ENCODE measurements at places on chromosomes 2 and 18.

DNA sequence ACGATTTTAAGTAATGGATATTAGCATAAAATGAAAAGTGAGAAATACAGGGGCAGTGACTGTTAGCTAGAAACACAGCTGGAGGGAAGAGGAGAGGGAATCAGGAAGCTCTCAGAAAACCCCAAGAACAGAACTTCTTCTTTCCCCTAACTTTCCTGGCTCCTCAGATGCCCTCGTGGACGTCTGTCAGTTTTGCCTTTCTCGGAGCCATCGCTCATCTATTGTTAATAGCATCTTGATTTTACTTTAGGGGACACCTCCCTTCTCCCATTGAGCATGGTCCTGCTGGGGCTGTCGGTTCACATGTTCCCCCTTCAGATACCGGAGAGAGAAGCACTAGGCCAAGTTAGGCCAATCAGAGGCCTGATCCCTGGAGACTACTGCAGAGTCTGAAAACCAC, 2.3 kb upstream of the PLEK start:
- no peak for DNase-seq

GRCh38 chr2:204691911-204692510, 146.7 kb downstream of the PARD3B start:
- DNase-seq = peak; percentile 77

DNA sequence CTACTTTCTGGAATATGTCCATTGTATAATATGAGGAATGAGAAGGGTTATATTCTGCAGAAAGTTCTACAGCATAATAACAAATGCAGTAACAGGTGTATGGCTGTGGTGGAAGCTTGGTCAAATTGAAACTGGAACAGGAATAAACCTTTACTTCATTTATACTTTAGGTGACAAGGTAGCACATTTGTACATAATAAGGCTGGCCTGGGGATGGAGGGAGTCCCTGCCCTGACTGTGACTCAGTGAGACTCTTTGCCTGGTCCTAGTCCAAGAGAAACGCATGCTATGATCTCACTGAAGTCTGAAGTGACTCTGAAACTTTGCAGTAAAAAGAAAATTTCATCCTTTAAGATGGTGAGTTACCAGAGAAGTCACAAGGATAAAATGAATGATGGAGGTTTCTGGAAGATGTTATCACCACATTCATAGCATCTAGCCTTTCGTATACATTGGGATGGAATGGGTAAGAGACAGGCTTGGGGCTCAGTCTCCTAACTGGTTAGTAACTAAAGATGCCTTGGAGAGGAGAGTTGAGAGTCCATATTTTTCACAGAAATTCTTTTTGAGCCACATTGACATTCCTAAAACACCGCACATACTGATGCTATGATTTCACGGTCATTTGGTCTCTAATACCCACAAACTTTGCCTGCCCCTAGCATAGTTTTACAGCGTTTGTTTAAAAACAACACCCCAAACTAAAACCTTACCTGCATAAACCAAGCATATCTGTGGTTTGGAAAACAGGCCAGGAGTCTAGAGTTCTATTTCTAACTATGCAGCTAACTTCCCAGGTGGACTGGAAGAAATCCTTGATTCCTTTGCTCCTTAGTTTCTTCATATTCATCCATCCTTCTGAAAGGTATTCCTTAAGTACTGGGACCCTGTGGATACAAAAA, 42.4 kb upstream of the NABP1 start:
- DNase-seq = no peak

GRCh38 chr2:117997872-117998454, 15.9 kb downstream of the CCDC93 start:
- no peak for DNase-seq

DNA sequence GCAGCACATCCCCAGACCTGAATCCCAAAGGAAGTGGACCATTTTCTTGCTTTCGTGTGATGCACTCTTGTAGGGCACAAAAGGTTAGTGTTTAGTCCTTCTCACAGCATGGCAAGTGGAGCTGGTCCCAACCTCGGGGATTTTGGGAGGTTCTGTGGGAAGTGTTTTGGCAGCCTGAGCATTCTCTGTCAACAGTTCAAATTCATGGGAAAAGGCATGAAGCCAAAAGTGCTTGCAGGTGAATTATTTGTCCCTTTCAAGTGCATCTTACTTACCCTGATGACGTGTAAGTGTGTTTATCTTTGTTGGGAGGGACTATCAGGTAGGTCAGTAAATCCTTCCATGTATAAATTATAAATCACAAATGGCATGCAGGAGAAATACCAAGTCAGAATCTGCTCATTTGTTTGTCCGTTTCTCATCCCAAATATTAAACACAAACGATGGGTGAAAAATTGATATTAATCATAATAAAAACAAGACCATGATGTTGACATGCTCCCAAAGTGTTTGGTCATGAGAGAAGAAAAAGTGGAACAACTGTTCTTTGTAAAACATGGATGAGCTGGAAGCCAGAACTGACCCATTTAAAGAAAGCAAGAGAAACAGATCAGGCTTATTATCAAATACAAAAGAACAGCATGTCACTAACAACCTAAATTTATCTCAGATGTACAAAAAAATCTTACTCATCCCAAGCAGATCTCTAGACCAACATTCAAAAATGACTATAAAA, 57.6 kb downstream of the EPHA4 start:
- DNase-seq = no peak

DNA sequence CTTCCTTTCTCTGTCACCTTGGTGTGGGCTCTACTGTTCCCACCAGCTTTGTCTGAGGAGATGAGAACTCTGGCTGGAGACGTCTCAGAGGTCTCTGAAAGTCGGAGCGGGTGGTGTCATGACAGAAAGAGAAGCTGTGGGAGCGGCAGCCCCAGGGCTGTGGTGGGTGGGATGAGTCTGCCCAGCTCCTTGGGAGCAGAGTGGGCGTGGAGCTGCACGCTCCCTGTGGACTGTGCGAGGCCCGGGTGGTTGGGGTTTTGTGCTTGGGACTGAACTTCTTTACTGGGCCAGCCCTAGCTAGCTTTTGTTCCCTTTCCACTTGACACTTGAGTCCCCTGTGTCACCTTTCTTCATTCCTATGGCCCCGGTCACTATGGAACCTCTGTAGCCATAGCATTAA, 10.4 kb downstream of the TOGARAM2 start:
- no peak for DNase-seq

- no peak for DNase-seq
Measured at GRCh38 chr2:68303033-68303901, 16.5 kb downstream of the CNRIP1 start.

GRCh38 chr2:217906798-217907197, 96.0 kb downstream of the TNS1 start:
- no peak for DNase-seq

GRCh38 chr2:121608967-121609366, 40.3 kb downstream of the CLASP1 start:
- no peak for DNase-seq

DNA sequence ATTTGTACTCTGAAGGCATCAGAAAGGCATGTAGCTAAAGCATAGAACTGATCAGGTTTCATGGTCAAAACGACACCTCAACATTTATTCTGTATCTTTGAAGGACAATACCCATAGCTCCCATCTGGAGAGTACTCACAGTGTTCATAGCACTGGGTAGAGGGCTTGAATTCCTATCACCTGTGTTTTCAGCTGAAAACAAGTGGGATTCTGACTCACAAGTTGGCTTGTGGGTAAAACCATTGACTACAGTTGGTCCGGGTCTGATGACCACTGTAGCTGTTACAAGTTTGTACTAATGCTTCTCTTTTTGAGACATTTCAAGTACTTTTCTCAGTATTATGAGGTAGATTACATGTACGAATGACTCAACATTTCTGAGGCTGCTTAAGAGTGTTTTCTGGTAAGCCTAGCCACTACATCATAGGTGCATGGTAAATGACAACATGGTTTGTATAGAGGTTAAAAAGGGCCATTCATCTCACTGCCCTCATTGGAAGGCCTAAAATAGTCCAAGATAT, 68.6 kb upstream of the PELI1 start:
- DNase-seq = peak; percentile 86

GRCh38 chr2:100033976-100034375, 108.4 kb downstream of the AFF3 start:
- DNase-seq = no peak

GRCh38 chr18:78875016-78875777, 104.4 kb upstream of the SALL3 start:
- no peak for DNase-seq

DNA sequence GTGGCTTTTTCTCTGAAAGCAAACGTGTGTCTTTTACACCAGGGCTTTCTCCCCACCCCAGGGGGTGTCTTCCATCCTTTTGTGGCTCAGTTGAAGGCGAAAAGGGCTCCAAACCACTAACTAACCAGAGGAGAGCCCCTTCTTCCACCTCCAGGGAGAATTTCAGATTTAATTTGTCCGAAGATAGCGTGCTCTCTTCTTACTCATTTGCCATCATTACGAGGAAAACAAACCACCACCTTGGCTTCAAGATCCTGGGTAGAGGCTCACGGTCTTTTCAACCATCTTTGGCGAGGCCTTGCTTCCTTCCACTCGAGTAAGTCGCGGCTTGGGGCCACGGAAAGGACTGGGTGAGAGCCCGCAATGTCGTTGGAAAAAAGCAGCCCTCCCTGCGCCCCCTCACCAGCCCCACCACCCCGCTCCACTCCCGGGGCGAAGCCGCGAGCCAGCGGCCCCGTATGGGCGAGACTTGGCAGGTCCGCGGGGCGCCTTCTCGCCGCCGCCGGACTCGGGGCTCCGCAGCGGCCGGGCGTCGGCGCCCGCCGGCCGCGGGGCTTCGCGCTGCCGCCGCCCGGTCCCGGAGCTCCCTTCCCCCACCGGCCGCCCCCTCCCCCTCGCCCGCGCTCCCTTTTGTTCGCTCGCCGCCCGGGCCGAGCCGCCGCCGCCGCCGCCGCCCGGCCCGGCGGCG, 1.7 kb upstream of the ZNF532 start:
- DNase-seq = no peak

- no peak for DNase-seq
Measured at GRCh38 chr18:1102848-1103247, 198.2 kb downstream of the ADCYAP1 start.

GRCh38 chr2:85433511-85434089, 15.1 kb downstream of the SH2D6 start:
- DNase-seq = peak; percentile 94

GRCh38 chr2:39468579-39469451, 31.7 kb upstream of the MAP4K3 start:
- DNase-seq = no peak

- DNase-seq = no peak
Measured at GRCh38 chr2:80258341-80258740, 46.2 kb downstream of the LRRTM1 start.

GRCh38 chr2:37764739-37765138, 93.3 kb upstream of the CDC42EP3 start:
- no peak for DNase-seq

- DNase-seq = no peak
Measured at GRCh38 chr2:231926761-231927565, 767 bp upstream of the NPPC start.

- DNase-seq = no peak
Measured at GRCh38 chr2:98308068-98308467, 38.2 kb upstream of the CNGA3 start.

- no peak for DNase-seq
Measured at GRCh38 chr2:3040496-3041140, 337.0 kb downstream of the EIPR1 start.

GRCh38 chr2:57864926-57865325, 181.7 kb upstream of the VRK2 start:
- DNase-seq = no peak

- DNase-seq = no peak
Measured at GRCh38 chr18:79397830-79398761, 2.4 kb downstream of the NFATC1 start.

GRCh38 chr2:18519914-18520450, 40.5 kb downstream of the RDH14 start:
- DNase-seq = no peak

- no peak for DNase-seq
Measured at GRCh38 chr2:163711258-163711657, 24.6 kb downstream of the FIGN start.

GRCh38 chr18:46334868-46335281, 230.7 kb downstream of the HAUS1 start:
- no peak for DNase-seq

DNA sequence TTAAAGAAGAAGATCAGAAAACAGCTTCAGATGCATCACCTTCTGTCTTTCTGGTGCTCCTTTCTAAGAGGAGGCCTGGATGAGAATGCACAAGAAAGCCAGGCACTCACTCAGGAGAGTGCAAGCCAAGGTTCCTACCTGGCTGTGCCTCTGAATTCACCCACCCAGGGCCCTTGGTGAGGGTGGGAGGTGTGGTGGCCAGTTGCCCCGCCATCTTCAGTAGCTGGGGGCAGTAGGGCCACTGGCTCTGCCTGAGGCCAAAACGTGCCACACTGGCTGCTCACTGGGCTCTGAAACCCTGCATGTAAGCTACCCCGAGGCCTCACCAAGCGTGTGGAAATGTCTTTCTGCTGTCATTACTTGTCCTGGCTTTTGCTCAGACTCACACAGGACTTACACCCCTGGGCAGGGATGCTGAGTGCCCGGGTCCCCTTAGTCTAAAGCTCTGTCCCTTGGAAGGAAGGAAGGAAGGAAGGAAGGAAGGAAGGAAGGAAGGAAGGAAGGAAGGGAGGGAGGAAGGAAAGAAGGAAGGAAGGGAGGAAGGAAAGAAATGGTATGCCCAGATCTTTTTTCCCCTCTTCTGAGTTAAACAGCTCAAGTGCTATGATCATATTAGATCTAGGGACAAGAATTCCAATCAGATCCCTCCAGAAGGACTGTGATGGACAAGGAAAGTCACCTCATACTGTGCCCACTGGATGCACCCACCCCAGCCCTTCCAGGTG, 8.5 kb upstream of the LBH start:
- DNase-seq = no peak

DNA sequence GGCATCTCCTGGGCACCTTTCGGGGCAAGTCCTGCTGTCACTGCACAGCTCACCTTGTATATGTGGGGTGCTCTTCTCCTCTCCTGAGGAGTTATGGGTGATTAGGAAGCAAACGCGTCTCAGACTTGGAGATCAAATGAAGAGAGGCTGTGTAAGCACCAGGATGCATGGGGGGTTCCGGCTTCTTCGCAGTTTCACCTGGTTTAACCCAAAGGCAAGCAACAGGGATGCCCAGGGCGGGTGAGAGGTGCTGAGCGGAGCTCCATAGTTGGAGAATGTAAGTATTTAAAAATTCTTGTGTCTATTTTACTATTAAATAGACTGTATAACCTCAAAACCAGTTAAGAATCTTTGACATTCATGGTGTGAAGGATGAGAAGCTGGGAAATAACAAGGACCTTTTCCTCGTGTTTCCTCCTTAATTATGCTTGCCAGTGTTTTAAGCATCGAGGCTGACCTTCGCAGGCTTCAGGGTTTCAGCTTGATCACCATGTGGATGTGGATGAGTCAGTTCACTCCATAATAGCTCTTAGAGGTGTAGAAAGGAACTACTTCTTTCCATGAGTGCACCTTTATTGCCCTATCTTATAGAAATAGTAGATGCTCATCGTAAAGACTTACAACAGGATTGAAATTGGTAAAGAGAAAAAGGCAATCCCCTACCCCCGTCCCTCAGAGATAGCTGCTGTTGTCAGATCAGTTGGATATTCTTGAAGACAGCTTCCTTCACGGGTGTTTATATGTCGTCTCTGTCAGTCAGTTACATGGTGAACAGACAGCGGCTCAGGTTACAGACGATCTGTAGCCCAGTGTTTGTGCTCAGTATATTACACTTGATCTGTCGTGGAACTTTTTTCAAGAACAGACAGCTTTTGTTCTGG, 201.1 kb downstream of the AGAP1 start:
- DNase-seq = no peak

GRCh38 chr2:19230626-19231025, 127.8 kb downstream of the OSR1 start:
- DNase-seq = no peak

Data from skeletal muscle cell (primary cell).